Right cardiac atrium (tissue), 5 donors: ENCODE measurements at places on chromosomes 4 and X.

DNA sequence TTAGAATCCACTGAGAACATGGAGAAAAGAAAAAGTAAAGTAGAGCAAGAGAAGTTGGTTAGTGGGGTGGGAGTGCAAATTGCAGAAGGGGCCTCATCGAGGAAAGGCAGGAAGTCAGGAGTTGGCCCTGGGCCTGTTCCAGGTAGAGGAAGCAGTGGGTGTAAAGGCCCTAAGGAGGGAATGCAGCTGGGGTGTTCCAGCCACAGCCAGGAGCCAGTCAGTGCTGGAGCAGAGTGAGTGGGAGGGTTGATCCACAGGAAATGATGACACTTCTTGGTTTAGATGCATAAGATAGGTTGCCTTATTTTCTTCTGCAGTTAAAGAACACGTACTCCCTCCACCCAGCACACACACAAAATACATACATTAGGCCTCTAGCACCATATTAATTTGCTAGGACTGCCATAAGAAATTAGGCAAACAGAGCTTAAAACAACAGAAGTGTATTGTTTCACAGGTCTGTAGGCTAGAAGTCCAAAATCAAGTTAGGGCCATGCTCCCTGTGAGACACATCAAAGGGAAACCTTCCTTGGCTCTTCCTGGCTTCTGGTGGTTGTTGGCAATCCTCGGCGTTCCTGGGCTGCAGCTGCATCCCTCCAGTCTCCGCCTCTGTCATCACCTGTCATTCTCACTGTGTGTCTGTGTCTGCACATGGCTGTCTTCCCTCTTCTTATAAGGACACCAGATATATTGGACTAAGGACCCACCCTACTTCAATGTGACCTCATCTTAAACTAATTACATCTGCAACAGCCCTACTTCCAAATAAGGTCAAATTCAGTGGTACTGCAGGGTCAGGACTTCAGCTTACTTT, 205.9 kb downstream of the AASDH start:
- DNase-seq = no peak

DNA sequence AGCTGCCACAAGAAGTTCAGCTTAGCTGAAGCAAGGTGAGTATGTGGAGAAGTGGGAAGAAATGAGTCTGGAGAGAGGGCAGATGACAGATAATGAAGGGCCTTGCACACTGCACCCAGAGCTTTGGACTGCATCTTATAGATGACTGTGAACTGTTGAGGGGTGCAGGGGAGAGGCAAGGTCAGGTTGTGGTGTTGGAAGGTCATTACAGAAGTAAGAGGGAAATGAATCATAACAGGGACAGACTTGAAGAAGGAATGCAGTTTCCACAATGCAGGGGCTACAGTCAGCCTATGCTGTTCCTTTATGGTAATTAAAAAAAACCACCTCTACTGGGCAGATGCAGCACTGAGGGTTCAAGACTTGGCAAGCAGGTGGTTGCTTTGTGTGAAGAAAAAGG, 4.8 kb upstream of the IGFBP7 start:
- DNase-seq = no peak

- DNase-seq = peak; percentile 44
Observed at GRCh38 chrX:31021537-31021936, 50.3 kb downstream of the FTHL17 start.

GRCh38 chrX:140434347-140434746, 70.5 kb downstream of the SOX3 start:
- no peak for DNase-seq

- DNase-seq = no peak
Observed at GRCh38 chr4:169604131-169604900, 8.1 kb downstream of the NEK1 start.

DNA sequence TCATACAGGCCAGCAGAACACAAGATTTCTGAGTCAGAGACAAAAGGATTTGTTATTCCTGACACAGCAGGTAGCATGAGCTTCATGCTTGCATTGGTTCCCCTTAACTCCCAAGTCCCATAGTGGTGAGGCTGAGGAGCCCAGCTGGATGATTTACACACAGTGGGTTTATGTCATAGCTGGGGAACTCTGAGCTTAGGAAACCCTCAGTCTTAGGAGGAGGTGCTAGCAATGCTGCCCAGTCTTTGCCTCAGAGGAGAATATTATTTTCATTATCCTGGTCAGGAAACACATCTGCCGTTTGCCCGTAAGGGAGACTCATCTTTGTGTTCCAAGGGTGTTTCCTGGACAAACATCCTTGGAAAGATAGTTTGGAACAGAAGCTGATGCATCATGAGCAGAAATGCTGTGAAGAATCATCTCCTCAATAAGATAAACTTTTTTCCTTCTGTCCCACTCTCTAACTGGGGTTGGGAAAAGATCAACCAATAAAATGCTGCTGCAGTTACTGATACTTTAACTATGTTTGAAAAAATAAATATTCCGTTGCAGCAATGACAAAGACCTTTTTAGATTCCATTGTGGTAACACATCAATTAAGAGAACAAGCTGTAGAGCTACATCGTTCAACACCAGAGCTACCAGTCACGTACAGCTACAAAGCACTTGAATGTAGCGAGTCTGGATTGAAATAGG, 146.8 kb downstream of the DCLK2 start:
- DNase-seq = no peak

DNA sequence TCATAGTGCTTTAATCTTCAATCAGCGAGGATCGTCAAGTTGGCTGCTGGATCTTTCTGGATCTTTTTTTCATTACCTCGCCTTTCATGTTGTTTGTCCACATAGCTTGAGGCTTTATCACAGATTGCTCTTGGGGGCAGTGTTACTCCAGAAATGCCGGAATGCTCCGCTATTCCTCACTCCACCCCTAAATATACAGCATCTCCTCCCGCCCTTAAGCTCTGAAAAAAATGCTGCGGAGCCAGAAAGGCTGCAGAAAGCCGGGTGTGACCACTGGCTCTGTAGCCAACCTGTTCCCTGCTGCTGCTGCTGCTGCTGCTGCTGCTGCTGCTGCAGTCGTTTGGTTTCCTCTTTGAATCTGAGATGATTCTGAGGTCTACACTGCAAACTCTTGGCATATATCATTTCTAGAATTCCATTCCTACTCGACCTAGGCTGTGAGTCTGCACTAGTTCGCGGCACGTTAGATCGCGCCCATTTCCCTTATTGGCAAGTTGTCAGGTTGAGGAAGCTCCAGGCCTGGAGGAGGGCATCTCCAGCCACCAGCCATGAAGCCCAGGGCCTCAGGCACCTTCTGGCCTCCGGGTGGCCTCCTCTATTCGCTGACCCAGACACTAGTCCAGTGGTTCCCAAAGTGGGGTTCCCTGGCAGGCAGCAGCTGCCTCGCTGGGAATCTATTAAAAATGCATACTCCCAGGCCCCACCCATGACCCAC, 34.2 kb downstream of the WDR13 start:
- DNase-seq = peak; percentile 85

- DNase-seq = no peak
Observed at GRCh38 chrX:114959729-114960128, 57.7 kb downstream of the IL13RA2 start.

GRCh38 chr4:82447886-82448285, 17.5 kb downstream of the ENOPH1 start:
- no peak for DNase-seq

DNA sequence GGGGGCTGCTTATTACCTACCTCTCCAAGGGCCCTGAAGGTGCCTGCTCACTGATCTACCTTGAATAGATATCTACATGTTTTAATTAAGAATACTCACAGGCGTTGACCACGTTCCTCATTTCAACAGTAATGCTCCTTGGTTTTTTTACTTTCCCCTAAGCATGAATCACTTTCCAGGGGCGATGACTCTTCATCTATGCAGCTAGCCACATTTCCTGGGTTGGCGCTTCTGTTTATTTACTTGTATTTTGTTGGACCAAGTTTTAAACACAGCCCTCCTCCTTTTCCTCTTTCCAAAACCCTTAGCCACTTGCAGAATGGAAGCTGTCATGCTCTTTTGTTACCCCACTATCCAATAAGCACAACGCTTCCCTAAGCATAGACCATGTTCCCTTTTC, 50.8 kb downstream of the CBLL2 start:
- no peak for DNase-seq

DNA sequence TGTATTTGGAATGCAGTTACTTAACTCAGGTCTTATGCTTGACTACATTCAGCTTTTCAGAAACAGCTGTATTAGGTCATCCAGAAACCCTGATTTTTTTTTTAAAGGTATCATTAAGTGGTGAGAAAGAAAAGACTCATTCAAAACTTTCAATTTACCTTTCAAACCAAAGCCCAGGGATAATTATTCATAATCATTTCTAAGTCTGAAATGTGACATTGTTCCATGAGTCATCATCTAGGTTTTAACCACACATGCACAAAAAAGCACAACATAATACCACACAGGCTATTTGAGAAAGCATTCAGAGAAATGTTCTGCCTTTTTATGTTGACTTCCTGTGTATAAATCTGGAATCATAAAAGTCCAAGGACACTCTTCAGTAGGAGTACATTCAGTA, 288.2 kb downstream of the IL1RAPL2 start:
- DNase-seq = no peak

- DNase-seq = no peak
Observed at GRCh38 chrX:17767734-17768133, 30.4 kb downstream of the SCML1 start.

DNA sequence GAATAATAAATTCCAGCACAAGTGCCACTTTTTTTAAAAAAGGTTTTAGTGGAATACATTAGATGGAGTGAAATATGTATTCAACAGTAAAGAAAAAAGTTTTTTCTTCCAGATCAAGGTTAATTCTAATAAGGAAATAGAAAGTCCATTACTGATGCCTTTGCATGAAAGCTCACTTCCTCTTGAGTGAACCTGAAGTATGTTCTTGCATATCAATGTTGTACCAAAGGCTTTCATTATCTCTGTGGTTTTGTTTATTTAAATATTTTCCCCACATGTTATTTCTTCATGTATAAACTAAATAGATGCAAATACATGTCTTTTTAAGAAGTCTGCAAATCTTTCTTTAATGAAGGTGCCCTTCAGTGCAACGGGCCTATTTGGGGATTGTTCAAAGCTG, 307.9 kb downstream of the C4orf33 start:
- no peak for DNase-seq

DNA sequence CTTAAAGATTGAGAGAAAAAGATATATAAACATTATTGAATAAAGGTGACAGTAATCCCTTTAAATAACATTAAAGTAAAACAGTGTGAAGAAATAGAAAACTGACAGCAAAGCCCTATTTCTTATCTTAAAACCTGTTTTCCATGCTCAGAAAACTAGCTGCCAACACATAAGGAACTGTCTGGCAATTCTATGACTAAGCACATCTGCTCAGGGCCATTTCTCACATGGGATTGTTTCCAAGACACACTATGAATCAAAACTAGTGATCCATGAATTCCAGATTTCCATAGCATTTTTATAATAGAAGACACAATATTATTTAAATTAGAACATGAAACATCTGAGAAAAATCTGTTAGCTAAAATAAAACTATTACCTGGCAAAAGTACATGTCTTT, 113.4 kb downstream of the SCLT1 start:
- DNase-seq = no peak

DNA sequence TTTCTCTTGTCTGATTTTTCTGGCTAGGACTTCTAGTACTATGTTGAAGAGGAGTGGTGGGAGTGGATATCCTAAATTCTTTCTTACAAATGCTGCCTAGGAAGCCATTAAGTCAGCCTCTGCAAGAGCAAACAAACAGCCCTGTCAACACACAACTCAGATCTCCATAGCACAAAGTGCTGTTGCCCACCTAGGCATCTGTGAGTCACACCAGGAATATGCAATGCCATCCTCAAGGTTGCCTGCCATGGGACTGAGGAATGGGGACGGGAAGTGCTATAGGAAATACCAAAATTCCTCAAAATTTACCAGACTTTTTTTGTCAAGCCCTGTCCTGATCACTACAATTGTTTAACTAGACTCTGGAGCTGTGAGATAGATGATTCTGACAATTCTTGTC, 466.9 kb downstream of the FSTL5 start:
- no peak for DNase-seq

- no peak for DNase-seq
Observed at GRCh38 chr4:141730805-141731204, 94.4 kb downstream of the IL15 start.

GRCh38 chr4:169025184-169025583, 15.1 kb upstream of the CBR4 start:
- DNase-seq = no peak
